AG04449 (cell line): ENCODE measurements at places on chromosomes 13 and 19.

DNA sequence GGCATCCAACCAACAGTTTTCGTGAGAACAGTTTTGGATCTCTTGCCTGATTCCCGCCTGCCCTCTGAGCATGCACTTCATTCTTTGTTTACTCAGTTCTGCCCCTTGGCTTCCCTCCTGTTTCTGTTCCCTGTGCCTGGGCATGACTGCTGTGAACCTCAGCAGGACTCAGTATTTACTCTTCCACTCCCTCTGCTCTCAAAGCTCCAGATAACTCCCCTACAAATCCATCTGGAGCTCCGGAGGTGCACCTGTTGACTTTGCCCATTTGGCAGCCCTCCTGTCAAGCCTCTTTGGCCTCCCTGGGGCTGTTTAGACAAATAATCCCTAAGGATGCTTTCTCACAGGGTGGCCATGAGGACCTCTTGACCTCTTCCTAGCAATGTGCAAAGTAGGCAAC is 34.2 kb upstream of the ARGLU1 start:
- no peak for DNase-seq

- DNase-seq: no peak
These were observed 734.3 kb upstream of the MIR17HG start for GRCh38 chr13:90613076-90613795.

DNA sequence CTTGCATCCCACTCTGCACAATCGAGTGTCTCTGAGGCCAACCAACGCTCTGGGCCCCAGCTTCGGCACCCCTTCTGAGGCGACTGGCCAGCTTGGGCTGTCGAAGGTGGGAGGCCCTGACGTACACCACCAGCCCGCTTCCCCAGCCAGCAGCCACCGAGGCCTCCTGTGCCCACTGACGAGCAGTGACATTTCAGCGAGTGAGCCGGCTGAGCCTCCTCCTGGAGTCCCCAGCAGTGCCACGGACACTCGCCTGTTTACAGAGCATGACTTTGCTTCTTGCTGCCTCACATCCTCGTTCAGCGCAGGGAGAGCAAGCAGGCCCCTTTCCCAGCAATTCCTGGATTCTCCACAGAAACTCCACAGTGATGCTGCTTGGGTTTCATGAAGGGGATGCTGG is 240.2 kb upstream of the MAB21L1 start:
- DNase-seq: no peak

DNA sequence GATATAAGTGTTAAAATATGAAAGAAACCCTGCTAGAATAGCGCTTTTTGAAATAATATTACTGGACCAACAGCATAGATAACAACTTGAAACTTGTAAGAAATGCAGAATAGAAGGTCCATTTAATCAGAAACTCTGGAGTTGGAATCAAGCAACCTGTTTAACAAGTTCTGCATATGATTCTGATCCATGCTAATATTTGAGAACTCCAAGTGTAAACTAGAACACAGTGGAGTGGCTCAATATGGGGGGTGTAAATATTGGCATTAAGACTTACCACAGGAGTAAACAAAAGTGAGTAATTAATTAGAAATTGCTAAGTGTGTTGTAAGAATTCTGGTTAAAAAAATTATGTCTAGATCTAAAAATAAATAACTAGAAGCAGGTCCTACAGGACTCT is 151.2 kb downstream of the SLITRK1 start:
- no peak for DNase-seq

GRCh38 chr13:63005625-63006024 is 1590.0 kb upstream of the PCDH20 start:
- no peak for DNase-seq

DNA sequence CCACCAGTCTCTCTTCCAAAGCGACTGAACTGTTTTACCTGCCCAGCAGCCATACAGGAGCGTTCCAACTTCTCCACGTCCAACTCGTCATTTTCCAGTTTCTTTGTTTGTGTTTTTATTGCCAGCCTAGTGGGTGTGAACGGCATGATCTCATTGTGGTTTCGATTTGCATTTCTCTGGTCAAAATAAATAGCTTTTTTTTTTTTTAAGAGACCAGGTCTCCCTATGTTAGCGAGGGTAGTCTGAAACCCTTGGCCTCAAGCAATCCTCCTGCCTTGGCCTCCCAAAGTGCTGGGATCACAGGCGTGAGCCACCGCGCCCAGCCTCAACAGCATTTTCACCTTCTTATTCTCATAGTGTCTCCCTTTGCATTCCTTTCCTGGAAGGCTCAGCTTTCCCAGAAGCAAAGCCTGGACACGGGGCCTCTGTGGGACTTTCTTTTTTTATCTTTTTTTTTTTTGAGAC is 4.2 kb upstream of the JSRP1 start:
- DNase-seq: no peak

DNA sequence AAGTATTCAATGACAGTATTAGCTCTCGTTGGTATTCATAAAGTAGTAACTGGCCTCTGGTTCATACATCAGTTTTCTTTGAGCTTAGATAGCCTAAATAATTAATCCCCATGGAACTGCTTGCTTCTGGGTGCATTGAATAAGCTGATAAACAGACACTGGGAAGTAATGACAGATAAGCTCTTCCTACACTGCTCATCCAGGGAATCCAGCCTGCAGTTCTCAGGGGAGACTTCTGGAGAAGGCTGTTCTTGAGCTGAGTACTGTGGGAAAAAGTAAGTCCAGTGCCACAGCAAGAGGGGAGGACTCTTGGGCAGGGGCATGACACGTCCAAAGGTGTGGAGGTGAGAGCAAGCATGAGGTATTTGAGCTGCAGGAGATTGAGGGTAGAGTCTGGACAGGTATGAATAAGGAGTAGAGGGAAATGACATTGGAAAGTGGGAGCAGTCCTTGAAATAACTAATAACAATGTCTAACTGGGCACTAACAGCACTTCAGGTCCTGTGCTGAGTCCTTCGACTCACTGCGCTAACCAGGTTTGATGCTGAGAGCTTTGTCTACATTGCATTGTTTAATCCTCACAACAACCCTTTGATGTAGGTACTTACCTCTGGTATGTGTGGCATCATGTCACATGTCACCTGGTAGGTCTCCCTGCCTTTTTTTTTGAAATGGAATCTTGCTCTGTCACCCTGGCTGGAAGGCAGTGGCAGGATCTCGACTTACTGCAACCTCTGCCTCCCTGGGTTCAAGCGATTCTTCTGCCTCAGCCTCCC is 7.2 kb downstream of the GARRE1 start:
- no peak for DNase-seq
